Stromal cell of bone marrow (primary cell): ENCODE measurements at places on chromosomes 6 and 20.

- DNase-seq = no peak
Measured at GRCh38 chr20:50577175-50578018, 67.2 kb downstream of the PTPN1 start.

DNA sequence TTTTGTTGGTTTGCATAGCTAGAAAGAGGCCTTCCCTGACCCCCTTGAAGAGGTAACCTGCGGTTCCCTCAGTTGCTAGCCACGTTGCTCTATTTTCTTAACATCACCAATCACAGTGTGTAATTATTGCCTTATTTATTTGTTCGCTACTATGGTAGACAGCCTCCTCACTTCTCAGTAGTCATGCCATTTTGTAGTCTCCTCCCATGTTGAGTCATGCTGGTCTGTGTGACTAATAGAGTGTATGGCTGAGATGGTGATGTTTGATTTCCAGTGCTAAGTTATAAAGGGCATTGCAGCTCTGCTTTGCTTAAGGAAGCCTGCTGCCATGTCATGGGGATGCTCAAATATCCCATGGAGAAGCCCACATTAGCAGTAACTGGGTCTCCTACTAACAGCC lies 236.6 kb upstream of the CHD6 start:
- DNase-seq = no peak

- DNase-seq = no peak
Measured at GRCh38 chr20:52847731-52848359, 124.3 kb upstream of the TSHZ2 start.

- DNase-seq = peak; percentile 26
Measured at GRCh38 chr6:4635666-4636065, 140.5 kb upstream of the CDYL start.

DNA sequence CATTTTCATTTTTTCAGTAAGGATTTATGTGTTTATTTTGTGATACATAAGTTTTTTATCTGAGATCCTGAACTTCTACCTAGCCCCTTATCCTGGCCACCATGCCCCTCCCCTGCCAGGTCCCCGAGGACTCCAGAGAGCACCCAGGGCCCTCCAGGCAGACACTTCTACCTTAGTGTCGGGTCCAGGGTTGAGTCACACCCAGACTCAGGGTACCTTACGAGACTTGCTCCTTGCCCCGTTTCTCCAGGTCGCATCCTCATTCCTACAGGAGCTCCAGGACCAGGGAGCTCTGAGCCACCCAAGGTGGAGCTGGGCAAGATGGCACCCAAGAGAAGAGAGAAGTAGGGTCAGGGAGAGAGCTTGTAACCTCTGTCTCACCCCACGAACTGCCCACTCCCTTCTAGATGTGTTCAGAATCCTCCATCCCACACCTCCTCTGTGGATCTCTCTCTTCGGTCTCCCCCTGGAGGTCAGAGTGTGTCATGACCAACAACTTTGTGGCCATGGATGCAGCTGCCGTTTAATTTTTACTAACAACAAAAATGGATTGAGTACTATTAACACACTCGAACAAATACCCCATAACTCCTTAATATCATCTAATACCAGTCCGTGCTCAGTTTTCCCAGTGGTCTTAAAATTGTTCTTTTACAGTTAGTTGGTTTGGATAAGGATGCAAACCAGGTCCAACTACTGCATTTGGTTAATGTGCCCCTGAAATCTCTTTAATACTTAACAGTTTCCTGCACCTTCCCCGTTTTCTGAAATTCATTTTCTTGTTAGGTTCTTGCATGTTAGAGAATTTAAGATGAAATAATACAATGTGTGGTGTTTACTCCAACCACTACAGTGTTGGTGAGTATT lies 130.6 kb upstream of the INSM1 start:
- peak; percentile 6 for DNase-seq

DNA sequence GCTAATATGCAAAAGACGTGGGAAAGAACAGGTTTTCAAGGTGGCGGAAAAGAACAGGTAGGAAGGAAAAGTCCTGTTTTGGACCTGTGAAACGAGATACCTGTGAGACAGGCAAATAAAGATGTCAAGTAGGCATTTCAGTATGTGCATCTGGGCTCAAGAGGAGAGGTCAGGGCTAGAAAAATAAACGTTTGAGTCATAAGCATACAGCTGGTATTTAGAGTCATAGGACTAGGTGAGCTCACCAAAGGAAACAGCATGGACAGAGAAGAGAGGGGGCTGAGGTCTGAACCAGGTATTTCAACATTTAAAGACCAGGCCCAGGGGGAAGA lies 14.9 kb downstream of the MTFR2 start:
- no peak for DNase-seq

DNA sequence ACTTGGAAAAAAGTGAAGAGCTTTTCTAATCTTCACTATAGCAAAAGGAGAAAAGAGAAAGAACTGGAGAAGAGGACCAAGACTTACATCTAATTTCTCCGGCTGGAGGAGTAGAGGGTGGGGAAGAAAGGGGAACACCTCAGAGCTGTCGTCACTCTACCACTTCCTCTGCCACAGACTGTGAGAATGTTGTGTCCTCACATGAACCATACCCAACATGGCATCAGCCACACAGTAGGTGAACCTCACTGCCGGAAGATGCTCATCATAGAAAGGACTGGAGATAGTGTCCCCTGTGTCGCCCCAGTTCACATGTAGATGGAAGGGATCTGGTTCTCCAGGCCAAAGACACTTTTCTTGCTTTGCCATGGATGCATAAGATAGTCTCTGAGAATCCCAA lies 604.4 kb upstream of the NOX3 start:
- DNase-seq = no peak

- no peak for DNase-seq
Measured at GRCh38 chr6:1016329-1017302, 295.3 kb upstream of the FOXQ1 start.

DNA sequence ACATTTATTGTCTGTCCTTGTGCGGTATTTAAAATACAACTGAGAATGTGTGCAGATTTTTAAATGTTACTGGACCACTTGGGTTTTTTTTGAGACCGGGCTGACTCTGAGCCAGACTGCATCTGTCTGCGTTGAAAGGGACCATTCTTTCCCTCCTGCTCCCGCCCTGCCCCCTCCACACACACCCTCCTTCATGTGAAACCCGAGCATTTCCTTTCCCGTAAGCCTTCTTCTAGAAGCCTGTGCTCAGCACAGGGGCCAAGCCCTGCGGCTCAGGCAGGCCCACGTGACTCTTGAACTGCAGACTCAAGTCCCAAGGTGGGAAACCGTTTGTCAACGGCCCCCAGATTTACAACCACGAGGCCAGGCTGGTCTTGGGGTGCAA lies 82.7 kb upstream of the FOXC1 start:
- DNase-seq = peak; percentile 30

DNA sequence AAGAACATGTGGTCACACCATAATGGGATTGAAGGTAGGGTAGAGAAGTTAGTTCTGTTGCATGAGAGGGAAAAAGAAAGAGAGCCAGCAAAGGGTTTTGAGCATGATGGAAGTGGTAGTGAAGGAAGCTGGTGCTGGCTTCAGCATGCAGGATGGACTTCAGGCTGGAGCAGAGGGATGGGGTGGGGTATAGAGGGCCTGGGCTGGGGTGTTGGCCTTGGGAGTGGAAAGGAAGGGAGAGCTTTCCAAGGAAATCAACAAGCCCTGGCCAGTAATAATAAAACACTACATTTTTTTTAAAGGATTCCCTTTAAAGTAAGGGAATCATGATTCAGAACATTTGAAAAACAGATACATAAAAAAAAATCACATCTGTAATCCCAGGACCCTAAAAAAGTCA lies 61.2 kb downstream of the LAMA4 start:
- no peak for DNase-seq

DNA sequence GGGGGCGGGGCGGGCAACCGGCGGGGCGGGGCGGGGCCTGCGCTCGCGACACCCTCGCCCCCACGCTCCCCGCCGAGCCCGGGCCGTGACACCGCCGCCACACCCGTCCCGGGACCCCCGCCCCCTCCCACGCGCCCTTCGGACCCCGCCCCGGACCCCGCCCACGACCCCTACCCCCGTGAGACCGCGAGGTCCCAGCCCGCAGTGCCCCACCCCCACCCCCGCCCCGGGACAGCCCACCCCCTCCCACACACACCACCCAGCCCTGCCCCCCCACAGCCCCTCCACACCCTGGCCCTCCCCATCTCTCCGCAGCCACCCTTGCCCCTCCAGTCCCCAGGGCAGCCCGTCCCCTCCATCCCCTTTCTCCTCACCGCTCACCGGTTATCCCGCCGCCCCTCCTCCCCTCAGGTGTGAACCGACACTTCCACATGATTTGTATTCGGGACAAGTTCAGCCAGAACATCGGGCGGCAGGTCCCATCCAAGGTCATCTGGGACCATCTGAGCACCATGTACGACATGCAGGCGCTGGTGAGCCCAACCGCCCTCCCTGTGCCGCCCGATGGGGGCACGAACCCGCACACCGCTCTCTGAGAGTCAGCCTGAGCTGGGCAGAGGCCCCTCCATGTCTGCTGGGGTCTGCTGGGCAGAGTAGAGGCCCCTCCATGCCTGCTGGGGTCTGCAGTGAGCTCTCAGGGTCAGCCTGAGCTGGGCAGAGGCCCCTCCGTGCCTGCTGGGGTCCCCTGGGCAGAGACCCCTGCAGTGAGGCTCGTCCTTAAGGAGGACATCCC lies 622 bp downstream of the MRGBP start:
- DNase-seq = no peak

DNA sequence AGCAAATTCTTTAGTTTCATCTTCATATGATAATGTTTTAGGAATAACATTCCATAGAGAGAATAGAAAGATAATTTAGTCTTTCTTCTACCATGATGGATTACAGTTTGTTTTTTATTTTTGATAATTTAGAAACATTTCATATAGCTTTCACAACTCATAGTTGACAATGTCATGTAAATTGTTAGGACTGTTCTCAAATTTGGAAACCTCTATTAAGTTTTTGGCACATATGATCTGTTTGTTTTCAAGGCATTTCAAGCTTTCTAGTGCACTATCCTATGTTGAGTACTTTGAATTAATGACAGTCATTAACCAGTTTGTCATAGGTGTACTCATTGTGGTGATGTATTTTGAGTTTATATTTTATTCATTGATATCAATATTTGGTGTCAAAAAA lies 10.7 kb upstream of the TFB1M start:
- no peak for DNase-seq

DNA sequence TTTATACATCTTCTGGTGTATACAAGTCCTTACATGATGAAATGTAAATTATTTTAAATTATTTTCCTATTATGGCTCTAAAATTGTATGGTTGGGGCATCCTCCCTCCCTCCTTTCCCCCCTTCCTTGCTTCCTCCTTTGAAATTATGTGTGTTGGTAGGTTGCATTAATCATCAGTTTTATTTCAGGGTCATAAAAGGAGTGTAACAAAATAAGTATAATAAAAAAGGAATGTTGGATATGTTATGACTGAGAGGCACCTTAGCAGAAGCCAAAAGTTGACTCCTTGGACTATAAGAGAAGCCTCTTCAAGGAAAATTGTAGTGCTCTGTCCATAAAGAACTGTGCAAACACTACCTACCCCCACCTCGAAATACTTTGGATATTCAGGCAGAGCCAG lies 46.6 kb upstream of the PTPRK start:
- DNase-seq = no peak

DNA sequence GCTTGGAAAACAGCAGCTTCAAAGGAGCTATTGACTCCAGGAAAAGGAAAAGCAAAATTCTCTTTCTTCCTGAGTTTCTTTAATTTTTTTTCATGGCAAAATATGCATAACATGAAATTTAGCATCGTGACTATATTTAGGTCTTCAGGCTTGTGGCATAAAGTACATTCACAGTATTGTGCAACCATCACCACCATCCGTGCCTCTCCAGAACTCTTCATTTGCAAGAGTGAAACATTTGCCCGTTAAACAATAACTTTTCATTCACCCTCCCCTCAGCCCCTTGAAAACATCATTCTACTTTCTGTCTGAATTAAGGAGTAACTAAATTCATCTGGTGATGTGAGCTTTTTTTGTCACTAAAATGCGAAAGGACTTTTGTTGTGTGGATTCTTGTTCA lies 251.7 kb downstream of the PHACTR1 start:
- no peak for DNase-seq

- DNase-seq = no peak
Measured at GRCh38 chr20:23164176-23164601, 78.1 kb upstream of the CD93 start.

DNA sequence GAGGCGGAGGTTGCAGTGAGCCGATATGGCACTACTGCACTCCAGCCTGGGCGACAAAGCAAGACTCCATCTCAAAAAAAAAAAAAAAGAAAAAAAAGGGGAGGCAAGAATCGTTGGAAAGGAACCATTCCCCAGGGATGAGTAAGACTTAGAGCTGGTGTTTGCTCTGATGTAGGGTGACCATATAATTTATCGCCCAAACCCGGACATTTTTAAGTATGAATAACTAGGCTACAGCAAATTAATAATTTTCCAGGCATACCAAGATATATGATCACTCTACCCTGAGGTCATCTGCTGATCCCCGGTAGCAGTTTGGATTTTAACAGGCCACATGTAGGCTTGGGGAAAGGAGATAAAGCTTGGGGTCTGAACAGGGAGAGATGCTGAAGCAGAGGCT lies 260.9 kb downstream of the BTBD9 start:
- DNase-seq = no peak

DNA sequence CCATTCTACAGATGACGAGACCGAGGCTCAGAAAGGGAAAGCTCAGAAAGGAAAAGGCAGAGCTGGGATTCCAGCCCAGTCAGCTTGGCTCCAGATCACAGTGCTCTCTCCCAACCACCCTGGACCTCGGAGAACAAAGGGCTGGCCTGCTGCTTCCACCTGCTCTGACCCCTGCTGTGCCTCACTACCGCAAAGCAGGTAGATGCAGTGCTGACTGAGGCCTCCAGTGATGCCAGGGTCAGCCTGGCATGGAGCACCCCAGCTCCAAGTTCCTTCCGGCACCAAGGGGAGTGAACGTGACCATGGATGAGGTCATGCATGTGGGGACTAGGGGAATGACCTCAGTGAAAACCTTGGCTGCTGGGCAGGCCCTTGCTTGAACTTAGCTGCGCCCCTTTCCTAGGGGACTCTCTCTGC lies 20.7 kb upstream of the TLDC2 start:
- DNase-seq = no peak

- DNase-seq = no peak
Measured at GRCh38 chr20:11266571-11266970, 592.8 kb upstream of the JAG1 start.

GRCh38 chr20:24033151-24033550 lies 44.6 kb upstream of the GGTLC1 start:
- no peak for DNase-seq

GRCh38 chr6:98832284-98833056 lies 1.9 kb upstream of the POU3F2 start:
- DNase-seq = peak; percentile 72

- DNase-seq = no peak
Measured at GRCh38 chr20:34536798-34537394, 20.7 kb downstream of the DYNLRB1 start.

- DNase-seq = peak; percentile 11
Measured at GRCh38 chr6:36160147-36160760, 29.9 kb downstream of the MAPK13 start.

DNA sequence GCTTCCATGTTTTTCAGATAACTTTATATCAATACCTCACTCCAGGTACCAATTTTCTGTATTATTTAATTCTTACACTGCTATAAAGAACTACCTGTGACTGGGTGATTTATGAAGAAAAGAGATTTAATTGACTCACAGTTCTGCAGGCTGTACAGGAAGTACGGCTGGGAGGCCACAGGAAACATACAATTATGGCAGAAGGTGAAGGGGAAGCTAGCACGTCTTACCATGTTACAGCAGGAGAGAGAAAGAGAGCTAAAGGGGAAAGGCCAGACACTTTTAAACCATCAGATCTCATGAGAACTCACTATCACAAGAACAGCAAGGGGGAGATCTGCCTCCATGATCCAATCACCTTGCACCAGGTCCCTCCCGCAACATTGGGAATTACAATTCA lies 119.1 kb upstream of the BMP5 start:
- DNase-seq = no peak
